ENCODE measurements at places on chromosomes 12 and 14. TPM values are rescaled to one million over a fixed set of nuclear protein-coding genes. Genes with fewer than 3 reads are reported as not detected.

NEUROD4 gene
- polyA plus RNA-seq = not detected

OTUB2 gene
- polyA plus RNA-seq = not detected

BHLHE41 gene
- not detected for polyA plus RNA-seq

C12orf50 gene
- not detected for polyA plus RNA-seq
